GM03348 (cell line): ENCODE measurements at places on chromosomes 1 and 21.

GRCh38 chr1:209723756-209724693 is 19.4 kb downstream of the HSD11B1 start:
- no peak for DNase-seq

- no peak for DNase-seq
Observed at GRCh38 chr21:45035477-45035848, 38.9 kb upstream of the ADARB1 start.

GRCh38 chr1:53552981-53553733 is 94.0 kb downstream of the DMRTB1 start:
- no peak for DNase-seq

DNA sequence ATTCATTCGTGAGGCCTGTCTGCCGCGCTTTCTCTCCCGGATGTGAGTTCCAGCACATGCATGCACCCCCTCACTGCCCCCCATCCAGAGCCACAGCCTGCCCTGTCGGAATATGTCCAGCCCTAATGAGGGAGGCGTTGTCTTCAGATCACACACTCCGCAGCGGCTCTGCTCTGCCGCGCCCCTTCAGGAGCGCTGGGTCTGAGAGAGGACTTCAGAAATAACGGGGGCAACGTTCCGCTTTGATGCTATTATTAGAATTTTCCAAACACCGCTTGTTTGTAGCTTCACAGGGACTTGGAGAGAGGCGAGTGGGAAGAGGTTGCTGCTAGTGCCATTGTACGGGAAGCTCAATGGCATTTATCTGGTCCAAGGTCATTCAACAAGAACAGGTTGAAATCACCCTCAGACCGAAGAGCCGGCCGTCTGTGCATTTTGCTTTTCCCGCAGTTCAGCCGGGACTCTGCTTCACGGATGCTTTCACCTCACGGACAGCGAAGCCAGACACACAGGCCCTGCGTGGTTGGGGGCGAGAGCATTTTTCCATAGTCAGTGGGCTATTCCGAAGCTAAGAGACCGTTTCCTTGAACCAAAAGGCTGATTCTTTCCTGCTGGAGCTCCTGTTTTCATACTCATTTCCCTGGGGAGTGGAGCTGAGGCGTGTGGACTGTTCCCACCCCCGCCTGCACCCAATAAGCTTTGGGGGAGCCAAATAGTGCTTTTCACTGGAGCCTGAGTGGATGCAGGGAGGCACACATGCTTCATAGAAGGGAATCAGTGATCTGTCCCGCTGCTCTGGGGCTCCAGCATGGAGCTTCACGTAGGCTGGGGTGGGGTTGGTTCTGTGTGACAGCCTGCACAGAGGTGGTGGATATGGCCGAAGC is 69.7 kb downstream of the GALNT2 start:
- no peak for DNase-seq

DNA sequence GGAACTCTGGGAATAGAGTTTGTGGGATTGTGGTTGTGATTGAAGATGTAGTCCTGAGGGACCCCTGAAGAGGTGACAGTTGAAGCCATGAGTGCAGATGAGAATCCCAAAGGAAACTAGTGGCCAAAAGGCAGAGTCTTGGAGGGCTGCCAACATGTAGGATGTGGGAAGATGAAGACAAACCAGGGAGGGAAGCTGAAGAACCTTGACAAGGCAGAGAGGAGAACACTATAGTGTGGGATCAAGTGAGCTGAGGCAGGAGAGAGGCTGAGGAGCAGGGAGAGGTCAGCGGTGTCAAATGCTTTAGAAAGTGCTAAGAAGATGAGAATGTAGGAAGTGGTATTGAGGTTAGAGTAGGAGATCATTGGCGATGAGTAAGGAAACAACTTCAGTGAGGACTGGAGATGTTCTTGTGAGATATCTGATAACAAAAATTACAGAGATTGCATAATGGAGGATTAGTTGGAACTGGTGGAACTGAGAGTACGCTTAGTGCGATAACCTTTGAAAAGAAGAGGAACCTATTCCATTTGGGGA is 88.5 kb upstream of the VCAM1 start:
- peak; percentile 80 for DNase-seq

DNA sequence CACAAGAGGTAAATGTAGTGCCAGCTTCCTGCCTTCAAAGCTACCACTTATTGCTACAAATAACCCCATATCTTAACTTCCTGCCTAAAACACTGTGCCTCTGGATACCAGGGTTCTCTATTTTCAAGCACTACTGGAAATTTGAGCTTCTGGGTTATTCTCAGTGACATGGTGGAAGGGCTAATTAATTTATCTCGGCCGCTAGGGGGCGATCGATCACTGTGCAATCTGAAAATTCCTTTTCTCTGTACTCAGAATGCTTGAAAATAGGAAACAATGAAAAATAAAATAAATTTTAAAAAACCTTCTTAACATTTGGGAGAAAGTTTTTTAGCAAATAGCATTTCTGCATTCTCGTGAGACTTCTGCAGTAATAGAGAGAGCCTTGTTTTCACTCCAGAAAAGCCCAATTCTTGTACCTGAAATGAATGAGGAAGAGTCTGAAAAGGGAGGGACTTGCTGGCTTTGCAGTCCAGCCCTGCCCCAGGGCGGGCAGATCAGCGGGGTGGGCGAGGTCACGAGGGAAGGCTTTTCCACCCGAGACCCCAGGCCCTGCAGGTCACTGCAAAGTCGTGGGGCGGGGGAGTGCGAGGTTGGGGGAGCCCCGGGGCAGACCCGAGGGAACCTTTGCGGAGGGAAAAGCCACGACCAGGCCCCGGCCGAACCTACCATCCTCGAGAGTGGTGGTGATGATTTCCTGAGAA is 276.7 kb downstream of the PCP4 start:
- peak; percentile 73 for DNase-seq

DNA sequence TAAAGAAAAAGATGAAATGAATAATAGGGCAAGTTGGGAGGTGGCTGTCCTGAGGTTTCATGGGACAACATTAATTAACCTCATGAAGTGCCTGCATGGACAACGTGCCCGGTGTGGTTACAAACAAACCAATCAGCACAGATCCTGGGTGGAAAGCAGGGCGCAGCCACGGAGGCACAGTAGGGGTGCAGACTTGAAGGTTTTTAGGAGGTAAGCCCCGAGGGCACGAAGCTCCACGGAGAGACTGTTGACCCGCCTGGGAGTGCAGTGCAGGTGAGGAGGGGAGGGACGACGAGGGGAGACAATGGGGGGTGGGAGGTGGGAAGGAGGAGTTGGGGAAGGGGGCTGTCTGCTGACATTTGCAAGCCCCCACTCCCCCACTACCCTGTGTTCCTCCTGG is 2.3 kb upstream of the RIPK4 start:
- no peak for DNase-seq

- no peak for DNase-seq
Observed at GRCh38 chr1:36559061-36559460, 76.3 kb upstream of the CSF3R start.

GRCh38 chr1:220347654-220348175 is 75.5 kb upstream of the RAB3GAP2 start:
- no peak for DNase-seq
